ENCODE measurements at places on chromosomes 1 and 21.

DNA sequence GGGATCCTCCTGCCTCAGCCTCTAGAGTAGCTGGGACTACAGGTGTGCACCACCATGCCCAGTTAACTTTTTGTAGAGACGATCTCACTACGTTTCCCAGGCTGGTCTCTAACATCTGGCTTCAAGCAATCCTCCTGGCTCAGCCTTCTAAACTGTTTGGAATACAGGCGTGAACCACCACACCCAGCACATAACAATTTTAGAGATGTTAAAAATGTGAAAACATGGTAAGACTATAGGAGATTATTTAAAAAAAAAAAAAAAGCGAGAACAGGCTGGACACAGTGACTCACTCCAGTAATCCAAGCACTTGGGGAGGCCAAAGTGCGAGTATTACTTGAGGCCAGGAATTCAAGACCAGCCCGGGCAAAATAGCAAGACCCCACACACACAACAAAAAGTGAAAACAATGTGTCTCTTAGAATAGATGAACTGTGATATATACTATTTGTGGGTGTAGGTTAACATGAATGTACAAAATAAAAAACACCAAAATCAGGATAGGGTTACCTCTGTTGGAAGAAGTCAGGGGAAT is 19.6 kb downstream of the CCDC18 start:
- no peak for DNase-seq

DNA sequence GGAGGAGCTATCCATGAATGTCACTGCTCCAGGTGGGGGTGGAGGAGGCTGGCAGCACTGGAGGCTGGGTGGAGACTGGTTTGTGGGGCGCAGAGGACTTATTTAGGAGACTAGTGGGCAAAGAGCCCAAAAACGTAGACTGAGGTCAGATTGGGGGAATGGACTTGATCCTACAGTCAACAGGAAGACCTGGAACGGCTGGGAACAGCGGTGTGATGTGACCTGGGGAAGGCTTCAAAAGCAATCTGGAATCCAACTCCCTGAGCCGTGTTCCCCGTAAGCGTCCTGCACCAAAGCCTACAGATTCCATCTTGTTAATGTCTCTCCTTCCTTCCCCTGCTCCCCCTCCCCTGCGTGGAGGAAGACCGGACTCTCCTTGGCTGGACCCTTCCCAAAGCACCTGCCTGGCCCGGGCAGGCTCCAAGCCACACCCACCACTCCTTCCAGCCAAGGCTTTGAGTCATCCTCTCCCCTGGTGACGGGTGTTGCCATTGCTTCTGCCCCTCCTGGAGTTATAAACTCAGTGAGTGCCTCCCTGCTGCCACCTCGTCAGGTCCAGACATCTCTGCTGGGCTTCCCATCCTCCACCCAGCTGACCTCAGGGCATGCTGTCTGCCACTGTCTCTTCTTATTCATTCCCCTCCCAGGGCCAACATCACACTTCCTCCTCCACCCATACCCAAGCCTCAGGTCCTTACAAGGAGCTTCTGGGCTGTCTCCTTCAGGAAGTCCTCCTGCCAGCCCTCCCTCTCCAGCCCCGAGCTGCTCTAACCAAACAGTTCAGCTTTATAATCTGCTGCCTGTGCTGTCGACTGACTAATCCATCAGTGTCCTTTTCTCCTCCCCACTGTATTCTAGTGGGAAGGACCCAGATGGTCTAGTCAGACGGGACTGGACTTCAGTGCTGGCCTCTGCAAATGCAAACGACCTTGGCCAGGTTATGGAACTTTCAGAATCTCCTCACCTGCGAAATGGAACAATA is 1.6 kb upstream of the CLSTN1 start:
- no peak for DNase-seq

DNA sequence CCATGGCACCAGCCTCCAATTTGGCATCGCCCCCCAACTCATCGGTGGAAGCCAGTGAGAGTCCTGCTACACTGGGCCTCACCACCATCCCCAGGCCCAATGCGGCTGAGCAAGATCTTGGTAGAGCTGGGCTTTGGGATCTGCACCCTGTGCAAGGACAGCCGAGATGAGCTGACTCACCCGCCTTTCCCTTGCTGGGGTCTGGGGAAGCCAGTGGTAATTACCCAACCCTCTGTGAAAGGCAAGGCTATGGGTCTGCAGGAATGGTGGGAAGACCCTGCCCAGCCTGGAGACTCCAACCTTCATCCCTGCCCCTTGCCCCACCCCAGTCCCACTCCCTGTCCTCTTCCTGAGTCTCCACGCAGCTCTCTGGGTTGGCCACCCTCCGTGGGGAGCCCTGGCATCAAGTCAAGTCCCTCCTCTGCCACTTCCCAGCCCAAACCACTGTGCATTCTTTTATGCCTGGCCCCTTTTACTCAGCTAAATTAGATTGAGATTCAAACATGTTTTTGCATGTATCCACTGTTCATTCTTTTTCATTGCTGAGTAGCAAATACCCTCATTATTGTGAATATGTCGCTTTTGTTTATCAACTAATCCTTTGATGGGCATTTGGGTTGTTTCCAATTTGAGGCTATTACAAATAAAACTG is 8.8 kb downstream of the SMCP start:
- DNase-seq = no peak

GRCh38 chr1:246577720-246578106 is 11.5 kb downstream of the CNST start:
- DNase-seq = no peak

DNA sequence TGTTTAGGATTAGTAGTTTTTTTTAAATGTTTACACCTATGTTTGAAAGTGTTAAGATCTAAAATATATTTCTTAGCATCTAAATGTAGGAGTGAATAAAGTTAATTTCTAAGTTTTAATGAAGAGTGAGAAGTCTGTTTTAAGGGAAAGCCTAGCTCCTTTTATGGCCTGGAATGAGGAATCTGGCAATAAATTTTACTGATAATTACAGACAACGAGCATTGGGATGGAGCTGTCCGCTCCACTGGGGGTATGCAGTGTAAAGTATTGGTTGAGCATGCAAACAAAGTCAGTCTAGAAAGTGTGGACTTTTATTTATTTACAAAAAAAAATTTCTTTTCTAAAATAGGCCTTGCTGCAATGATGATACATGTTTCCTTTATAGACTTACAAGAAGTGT is 19.0 kb downstream of the CLIC6 start:
- DNase-seq = no peak

DNA sequence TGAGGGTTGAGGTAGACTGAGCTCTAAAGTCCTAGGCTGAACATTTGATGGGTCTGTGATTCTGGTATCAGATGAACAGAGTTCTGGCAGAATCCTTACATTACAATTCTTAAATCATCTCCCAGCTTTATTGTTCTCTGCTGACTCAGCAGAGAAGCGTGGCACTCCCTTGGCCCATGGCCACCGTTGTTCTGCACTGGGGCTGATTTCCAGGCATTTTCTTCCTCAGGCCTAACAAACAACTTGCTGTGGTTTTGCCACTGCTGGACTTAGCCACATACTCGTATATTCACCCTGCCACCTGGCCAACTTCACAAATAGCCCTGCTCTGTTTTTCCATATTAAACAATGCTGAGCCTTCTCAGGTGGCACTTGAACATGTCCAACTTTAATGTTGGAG is 223.2 kb downstream of the TNR start:
- DNase-seq = no peak

DNA sequence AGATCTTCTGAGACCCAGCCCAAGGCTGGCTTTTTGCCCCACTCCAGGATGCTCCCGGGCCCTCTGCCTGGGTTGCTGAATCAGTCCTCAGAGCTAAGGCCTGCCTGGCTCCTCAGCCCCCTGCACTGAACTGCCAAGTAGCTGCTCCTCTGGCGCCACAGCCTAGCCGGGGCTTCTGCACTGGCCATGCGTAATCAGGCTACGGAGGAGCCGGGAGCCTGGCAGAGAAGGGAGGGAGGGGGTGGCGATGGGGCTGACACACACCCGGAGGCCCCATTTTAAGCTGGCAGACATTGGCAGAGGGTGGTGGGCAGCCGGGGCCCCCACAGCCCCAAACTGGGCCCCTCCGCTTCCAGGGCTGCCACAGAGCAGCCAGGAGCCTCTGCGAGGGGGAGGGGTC is 38.7 kb downstream of the ALPL start:
- DNase-seq = no peak

DNA sequence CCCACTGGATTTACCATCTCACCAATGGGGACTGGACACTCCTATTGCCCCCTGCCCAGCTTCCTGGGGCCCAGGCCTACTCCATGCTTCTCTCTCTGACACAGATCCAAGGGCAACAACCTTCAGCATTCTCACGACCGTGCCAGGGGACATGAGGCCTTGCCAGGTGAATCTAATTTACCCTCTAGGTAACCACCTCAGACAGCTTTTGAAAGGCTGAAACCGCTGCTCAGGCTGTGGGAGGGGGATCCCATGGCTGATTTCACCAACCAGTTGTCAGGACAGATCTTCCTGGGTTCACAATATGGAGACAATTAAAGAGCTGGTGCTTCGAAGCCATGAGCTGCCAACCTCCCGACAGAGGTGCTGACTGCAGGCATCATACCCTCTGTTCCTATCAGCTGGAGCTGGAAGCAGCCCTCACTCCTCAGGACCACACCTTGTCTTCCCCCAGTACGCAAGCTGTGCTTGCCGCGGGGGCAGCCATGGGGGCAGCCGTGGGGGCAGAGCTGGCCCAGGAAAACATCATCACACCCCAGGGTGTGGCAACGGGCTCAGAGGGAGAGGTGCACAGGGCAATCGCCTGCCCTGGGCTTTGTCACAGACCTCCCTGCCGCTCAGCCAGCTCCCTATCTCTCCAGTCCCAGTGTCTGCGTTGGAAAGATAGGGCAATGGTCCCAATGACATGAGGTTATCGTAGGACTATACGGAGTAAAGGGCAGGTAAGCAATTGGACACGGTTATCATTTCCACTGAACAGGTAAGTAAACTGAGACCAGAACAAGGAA is 120.2 kb downstream of the DMRTB1 start:
- DNase-seq = no peak

DNA sequence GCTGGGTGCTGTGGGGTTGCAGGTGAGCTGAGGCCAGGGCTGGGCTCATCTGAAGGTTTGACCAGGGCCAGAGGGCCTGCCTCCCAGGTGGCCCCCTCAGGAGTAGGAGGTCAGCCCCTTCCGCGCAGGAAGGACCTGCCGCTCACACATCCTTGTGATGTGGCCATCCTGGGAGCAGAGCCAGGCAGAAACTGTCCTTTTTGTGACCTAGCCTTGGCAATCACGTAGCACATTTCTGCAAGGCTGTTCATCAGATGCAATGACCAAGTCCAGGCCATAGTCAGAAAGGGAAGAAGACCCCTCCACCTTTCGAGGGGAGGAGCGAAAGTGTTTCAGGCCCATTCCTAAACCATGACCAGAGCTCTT is 55.5 kb upstream of the TRAPPC10 start:
- DNase-seq = no peak

DNA sequence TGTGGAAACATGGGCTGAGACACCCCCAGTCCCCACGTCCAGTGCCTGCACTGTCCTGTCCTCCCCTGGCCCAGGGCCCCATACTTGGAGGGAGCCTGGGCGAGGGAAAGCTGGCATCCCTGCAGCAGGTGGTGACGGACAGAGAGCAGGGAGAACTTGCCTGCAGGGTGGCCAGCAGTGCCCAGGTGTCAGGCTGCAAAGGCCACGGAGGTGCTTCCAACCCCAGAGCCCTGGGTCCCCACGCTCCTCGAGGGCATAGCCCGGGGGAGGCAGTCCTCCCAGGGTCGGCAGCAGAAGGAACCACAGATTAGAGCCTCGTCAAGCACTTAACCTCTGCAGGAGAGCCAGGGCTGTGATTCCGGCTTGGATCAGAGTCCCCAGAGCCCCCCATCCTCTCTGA is 77.5 kb downstream of the ARHGEF16 start:
- DNase-seq = no peak

Data from endothelial cell (in vitro differentiated cells).